ENCODE measurements at places on chromosomes 13 and 19.

GRCh38 chr13:84962141-84962750 lies 837.0 kb downstream of the SLITRK6 start:
- no peak for DNase-seq

DNA sequence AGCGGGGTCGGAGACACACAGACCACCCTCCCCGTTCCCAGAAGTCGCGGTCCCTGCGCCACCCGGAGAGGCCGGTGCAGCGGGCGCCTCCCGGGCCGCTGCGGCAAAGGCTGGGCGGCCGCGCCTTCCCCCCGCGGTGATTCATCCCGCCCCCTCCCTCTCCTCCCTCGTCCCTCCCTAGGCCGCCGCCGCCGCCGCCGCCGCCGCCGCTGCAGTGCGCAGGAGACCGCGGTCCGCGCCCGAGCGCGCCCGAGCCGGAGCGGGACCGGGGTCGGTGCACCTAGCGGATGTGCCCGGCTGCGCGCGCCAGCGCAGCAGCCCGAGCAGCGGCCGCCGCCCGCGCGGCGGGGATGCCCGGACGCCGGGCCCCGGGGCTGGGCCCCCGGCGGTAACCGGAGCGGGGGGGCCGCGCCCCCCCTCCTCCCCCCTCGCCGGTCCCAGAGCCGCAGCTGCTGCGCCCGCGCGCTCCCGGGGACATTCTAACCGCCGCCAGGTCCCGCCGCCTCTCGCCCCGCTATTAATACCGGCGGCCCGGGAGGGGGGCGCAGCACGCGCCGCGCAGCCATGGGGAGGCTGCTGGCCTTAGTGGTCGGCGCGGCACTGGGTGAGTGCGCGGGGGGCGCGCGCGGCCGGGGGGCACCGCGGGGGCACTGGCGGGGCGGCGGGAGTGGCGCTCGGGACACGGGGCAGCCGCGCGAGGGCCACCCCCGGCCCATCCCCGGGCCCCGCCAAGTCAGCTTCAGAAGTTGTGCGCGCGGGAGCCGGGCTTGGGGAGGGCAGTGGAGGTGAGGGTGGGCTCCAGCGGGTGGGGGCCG lies at the start of gene SCN1B:
Gene SCN1B (plus strand): TSS at position 214 of the 815 bp plus-strand sequence. CDS start 351 bp downstream, at position 565.
- DNase-seq = peak; percentile 68

DNA sequence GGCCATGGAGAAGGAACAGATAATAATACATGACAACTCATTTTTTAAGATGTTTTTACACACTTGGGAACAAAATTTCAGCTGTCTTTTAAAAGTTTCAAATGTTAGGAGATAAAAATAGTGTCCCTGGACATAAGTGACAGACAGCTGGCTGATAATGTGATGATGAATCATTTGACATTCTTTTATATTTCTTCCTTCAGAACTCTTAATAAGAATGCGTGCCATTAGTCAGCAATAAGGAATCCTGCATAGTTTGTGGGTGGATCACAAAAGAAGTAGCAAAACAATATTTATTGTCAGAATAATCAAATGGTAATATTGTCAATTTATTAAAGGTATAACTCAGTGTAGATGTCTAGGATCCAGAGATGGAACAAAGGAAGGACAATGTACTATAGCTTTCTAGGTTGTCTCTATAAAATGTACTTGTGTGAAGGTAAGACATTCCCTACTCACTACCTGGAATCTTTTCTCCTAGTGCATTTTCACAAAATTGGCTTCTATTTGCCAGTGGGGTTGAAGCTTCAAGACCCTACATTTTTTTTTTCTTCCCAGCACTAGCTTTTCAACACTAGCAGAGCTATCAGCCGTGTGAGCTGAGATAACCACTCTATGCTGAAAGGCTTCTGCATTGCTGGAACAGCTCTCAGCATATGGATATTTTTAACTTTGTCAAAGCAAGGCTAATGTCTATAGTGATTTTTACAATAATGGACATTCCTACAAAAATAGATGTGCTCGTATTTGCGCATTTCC lies 175.6 kb upstream of the SLITRK6 start:
- DNase-seq = no peak

DNA sequence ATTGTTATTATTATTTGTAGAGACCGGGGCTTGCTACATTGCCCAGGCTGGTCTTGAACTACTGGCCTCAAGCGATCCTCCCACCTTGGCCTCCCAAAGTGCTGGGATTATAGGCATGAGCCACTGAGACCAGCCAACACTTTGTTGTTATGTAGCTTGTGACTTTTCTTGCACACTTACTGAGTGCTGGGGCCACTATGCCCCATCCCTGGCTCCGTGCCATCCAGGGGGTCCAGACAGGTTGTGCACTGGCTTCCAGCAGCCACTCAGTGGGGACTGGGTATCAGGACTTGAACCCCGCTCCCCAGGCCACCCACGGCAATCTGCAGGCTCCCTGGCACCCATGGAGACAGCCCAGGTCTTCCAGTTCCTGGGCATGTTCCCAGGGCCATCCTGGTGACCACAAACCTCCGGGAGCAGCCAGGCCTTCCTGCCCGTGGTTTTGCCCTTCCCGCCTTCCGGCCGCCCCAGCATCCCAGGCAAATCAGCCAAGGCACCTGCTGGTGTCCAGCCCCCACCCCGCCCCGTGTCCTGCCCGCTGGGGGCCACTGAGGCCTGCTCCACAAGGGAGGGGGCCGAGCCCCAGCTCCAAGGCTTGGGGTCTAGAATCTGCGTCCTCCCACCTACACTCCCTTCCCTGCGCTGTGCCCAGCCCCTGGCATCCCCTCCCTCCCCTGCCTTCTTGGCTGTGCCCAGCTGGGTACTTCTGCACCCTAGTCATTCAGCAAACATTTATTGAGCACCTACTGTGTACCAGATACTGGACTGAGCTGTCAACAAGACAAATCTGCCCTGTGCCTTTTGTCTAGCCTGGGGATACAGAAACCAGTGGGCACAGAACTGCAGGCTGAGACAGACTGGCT lies 23.7 kb upstream of the SEMA6B start:
- DNase-seq = no peak

DNA sequence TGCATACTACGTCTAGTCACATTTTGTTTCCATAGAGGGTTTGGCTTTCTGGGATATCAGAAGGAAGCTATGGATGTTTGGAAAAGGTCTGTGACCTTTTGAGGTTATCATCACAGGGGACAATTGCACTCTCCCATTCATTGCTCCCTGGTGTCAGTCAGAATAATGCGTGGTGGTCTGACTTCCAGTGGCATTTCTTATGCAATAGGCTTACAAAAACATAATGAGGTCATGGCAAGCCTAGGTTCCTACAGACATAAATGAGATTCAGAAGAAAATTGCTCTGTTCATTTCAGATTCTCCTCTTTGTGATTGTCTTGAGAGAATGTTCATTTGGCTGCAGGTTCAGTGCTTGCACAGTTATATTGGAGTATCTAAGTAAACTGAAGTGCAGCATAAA lies 54.6 kb downstream of the ARHGAP35 start:
- no peak for DNase-seq

- no peak for DNase-seq
These were observed 30.8 kb upstream of the ZNRF4 start for GRCh38 chr19:5424192-5424973.

DNA sequence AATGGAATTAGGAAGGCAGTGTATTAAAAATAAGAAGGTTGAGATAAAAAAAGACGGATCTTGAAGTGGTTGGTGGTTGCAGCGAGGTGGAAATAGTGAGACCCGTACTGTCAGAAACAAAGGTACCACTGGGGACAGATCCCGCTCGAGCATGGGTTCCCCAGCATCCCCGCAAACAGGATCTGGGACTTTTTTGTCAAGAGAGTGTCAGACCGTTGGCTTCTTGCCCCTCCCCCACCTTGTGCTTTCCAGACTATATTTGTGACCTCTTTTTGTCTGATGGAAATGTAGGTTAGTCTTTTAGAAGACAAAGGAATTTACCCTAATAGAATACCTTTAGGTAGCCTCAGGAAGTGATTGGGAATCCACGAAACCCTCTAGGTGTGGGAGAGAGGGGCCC lies 4.2 kb downstream of the GATAD2A start:
- DNase-seq = no peak

DNA sequence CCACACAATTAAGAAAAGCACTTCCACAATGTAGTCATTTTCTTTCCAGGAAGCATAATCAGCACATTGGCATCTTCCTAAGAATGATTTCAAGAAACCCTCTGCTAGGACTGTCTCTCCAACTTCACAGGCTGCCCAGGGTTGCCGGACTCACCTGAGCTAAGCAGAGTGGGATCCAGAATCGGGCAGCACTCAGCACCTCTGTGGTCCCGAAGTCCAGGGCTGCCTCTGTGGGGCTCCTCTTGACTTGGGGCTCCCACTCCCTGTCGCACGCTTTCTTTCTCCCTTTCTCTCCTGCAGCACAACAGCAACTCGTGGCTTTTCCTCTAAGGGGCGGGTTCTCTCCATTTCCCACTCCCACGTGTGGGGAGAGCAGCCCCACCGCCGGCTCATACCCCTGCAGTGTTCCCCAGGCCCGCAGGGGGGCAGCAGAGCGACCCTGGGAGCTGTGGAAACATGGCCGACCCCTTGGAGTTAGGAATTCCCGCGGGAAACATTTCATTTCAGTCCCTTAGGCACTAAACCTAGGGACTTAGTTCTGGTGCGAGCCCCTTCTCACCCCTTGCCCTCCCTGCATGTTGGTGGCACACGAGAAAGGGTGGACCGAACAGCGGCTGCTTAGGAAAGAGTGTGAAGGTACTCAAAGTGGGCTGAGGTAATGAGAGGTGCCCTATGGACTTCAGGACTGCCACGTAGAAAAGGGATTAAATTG lies at the start of gene TMEM272:
Gene TMEM272 (minus strand): TSS at position 316 of the 712 bp plus-strand sequence. CDS start 6,647 bp downstream, outside the sequence.
- DNase-seq = no peak

DNA sequence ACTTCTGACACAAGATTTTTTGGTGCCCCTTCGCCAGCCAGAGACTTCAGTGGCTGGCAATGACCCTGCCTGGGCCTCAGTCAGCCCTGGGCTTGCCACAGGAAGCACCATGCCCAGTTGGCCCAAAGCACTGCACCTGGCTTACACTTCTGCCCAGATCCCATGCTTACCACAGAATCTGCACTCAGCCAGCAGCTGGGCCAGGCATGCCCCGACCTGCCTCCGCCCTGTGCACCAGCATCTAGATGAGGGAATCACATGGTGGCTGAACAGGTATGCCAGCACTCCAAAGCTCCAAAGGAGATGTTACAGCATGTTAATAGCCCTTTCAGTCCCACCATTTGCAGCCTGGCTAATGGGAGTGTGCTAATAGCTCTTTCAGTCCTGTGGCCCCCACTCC lies 690.9 kb downstream of the SLITRK6 start:
- DNase-seq = no peak

- DNase-seq = no peak
These were observed 2702.6 kb downstream of the PCDH9 start for GRCh38 chr13:64527561-64527960.

DNA sequence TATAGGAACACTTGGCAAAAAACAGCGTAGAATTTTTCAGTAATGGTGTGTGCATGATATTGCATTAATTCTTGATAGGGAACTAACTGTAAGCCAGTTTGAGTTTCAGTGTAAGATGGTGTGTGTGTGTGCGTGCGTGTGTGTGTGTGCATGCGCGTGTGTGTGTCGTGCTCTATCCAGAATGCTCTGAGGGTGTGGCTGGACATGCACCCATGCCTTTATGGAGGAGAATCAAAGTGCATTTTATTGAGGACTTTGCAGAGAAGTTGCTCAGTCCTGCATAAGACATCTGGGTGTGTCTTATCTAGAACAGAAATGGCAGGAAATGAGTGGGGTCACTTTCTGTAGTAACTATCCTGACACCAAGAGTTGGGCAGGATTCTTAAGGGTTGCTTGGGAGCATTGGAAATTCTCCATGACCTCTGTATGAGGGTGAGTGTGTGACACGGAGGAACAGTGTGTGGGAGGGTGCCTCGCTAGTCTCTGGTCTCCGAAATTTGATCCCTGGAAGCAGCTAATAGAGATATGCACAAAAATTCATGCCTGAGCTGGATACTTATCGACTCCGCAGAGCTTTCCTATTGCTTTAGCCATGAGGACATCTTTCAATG lies 252.2 kb downstream of the TSHZ3 start:
- DNase-seq = no peak

DNA sequence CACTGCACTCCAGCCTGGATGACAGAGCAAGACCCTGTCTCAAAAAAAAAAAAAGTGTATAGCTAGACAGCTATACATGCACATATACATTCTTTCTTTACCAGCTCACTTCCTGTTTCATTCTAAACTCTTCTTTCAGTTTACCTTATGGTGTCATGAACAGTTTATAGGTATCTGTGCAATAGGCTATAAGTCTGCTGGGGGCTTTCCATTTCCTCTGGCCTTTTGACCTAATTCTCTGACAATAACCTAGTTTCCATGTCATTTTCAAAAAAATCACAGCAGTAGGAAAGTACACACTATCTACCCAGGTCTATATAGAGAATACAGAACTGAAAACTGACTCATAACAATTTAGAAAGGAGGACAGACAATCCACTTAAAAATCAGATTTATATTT lies 24.4 kb upstream of the URAD start:
- DNase-seq = no peak

DNA sequence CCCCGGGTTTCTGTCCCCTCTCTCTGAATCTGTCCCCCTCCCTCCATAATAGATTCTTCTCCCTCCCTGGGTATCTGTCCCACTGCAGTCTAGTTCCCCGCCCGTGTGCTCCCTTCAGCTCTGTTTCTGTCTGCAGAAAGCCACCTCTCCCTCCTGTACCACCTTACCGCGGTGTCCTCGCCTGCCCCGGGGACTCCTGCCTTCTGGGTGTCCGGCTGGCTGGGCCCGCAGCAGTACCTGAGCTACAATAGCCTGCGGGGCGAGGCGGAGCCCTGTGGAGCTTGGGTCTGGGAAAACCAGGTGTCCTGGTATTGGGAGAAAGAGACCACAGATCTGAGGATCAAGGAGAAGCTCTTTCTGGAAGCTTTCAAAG lies 1.3 kb downstream of the FCGRT start:
- DNase-seq = no peak

- no peak for DNase-seq
These were observed 62.1 kb downstream of the ZNF737 start for GRCh38 chr19:20503476-20503875.

- DNase-seq = no peak
These were observed 73.0 kb upstream of the STK24 start for GRCh38 chr13:98649861-98650260.

DNA sequence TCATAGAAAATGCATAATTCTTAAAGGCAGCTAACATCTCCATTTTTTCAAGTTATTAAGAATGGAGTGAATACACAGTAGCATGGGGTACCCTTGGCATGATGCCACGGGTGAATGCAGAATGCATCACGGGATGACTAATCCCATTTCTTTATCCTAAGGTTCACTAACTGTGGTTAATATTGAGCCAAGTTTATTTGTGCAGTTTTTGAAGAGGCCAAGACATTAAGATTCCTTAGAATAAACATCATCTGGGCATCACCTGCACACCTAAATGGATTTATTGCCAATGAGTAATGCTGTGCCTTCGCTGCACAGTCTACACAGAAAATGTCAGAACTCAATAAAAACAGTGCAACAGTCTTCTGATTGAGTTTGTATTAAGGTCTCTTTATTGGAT lies 333.1 kb downstream of the GPC6 start:
- DNase-seq = no peak

All from stimulated activated CD4-positive, alpha-beta T cell treated with anti-CD3 and anti-CD28 coated beads, Interleukin-1b, Interleukin-23, amount 100 ng/mL, for 24 hours (primary cell).